HS-27A (cell line): ENCODE measurements at places on chromosomes 12 and 14.

DNA sequence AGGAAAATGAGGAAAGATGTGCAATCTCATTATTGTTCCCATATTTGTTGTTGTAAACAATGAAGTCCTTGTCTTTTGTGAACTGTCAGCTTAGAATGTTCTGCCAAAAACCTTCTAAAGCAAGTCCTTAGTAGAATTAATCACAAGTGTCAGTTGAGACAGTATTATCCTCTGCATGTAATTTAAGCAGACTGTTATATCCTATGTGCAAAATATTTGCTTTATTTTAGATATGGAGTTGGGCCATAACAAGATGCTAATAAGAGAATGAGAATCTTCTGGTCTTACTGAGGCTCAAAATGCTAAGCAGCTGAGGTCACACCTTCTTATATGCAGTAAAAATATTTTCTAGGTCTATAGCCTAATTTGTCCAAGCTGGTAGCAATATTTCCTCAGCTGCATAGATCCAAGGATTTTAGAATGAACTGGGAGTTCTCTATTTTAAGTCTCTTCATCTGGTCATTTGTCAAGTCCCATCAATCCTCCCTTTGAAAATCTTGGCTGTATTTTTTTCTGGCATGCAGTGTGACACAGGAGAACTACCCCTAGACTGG is 222.3 kb upstream of the NAV3 start:
- DNase-seq: no peak

DNA sequence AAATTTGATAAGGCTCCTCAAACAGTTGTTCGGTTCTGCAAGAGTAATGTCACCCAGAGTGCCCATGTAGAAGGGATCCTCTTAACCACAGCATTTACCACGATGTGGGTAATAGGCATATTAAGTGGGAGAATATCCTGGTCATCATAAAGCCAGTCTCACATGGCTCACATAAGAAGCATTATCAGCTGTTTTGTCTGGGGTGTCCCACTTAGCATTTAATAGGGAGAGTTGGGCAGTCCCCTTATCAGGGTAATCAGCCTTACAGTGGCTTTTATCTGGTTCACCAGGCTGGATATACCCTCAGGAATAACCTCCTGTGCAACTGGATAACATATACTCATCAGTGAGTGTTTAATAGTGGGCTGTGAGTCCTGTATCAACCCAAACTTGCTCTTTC is 12.9 kb upstream of the TMEM263 start:
- no peak for DNase-seq

DNA sequence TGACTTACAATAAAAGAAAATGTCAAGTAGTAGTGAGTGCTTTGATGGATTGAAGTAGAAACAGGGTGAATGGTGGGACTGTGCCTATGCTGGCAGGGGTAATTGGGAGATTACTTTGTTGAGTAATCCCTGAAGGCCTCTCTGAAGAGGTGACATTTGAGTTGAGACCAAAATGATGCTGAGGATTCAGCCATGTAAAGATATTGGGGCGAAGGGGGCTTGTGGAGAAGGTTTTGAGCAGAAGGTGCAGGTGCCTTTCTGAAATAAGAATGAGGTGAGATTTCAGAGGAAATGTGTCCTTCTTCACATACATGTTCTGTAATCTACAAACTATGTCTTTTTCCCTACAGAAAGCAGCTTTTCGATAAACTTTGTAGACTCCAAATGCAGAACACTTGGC is 8.0 kb downstream of the GNG2 start:
- no peak for DNase-seq

GRCh38 chr14:60859525-60859924 is 121.4 kb downstream of the TRMT5 start:
- DNase-seq: no peak

GRCh38 chr12:108930155-108930554 is 50.3 kb downstream of the DAO start:
- DNase-seq: no peak
